ENCODE measurements at places on chromosomes 2 and 18.

DNA sequence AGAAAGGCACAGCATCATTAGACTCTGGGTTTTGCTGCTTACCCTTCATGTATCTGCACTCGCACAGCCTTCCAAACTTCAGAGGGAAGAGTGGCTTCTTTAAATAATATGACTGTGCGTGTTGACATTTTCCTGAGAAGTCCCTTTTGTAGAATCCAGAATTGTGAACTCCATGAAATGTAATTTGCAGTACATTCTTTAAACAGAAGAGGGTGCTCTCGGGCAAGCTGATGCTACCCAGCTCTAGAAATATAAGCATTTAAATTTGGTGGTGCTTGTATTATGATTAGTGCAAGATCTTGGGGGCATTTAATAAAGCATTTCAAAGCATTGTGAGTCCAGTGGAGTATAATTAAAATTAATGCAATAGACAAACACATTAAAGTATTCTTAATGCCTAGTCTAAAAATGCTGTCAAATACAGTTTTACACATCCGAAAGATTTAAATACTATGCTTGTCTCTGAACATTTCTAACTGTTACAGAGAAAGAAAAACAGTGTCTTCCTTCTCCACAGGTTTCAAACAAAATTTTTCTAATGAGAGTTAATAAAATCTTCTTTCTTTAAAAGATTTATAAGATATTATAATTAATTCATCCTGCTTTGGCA is 17.3 kb upstream of the GTF2A1L start:
- DNase-seq, result no peak

GRCh38 chr2:236571145-236571544 is 1.5 kb downstream of the ACKR3 start:
- no peak for DNase-seq

DNA sequence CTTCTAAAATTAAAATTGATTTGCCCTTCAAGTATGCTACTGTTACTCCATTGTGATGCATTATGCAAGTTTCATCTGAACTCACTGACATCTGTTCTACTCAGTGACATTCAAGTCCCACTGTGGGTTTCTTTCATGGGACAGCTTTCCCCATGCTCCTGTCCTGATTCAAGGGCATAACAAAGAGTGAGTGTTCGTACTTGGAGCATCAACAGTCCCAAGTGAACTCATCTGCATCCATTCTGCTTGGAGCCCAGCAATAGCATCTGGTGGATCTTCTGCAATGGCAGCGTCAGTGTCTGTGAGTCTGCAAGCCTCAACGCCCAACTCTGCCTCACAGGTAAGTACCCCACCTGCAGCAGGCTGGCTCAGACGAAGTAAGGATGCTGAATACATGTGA is 27.5 kb downstream of the BUB1 start:
- DNase-seq, result no peak

- no peak for DNase-seq
Observed at GRCh38 chr18:2825613-2826175, 21.1 kb upstream of the EMILIN2 start.

- DNase-seq, result no peak
Observed at GRCh38 chr18:74311000-74311399, 4.6 kb upstream of the C18orf63 start.

DNA sequence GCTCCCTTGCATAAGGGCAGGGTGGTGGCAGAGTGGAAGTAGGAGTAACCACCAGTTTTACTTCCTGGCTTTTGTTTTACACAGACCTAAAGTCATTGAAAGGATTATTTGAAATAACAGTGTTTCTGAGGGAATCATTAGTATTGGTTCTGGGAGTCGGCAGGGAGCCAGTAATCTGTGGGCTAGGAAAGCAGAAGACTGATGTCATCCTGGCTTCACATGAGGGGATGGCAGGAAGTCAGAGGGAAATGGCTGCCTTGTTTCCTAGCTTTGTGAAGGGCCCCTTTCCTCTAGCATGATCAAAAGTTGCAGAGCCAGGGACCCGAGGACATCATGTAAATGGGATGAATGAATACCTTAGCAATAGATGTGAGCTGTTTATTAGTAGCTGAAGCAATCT is 792.6 kb downstream of the CPS1 start:
- DNase-seq, result no peak

DNA sequence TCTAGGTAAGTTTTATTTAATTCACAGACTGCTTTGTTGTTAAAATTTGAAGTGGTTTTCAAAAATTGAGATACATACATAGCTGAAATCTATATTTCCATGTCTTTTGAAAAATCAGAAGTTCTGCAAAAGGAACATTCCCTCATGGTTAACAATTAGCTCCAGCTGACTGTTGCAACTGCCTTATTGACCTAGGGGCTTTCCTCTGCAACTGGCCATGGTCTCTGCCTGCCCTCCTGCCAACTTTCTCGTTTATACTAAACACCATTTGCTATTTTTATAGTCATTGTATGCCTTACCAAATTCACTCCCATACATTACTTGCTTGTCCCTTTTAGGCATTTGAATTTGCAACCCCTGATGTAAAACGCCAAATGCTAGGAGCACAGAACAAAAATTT is 107.2 kb downstream of the PID1 start:
- no peak for DNase-seq

GRCh38 chr2:23556929-23557328 is 171.9 kb downstream of the KLHL29 start:
- DNase-seq, result no peak

DNA sequence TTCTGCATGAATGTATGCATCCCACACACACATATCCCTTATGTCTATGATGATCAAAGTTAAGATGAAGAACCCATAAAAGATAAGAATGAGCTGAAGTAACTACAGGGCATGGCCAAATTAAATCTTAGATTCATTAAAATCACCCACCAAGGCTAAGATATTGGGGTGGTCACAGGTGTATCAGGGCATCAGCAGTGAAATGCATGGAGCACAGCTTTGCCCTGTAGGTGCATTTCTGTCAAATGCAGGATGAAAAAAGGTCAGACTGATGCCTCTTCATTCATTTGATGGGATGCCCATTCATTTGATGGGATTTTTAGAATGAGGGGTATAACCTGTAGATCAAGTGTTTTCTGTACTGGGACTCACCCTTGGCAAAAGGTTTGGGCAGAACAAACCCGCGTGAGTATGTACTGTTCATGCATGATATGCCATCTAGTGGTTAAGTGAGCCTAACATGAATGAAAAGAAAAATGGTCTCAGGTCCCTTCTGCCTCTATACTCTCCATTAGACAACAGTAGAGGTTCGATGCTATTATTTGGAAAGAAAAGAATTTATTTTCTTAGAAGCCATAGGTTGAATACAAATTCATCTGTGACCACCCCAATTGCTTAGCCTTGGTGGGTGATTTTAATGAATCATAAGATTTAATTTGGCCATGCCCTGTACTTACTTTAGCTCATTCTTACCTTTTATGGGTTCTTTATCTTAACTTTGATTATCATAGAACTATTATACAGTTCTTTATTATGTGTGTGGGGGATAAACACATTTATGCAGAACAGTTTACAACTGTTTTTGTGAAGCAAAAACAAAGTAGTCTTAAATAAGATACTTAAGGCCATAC is 43.2 kb upstream of the NOSTRIN start:
- DNase-seq, result no peak

GRCh38 chr2:184875911-184876310 is 277.6 kb downstream of the ZNF804A start:
- DNase-seq, result no peak

DNA sequence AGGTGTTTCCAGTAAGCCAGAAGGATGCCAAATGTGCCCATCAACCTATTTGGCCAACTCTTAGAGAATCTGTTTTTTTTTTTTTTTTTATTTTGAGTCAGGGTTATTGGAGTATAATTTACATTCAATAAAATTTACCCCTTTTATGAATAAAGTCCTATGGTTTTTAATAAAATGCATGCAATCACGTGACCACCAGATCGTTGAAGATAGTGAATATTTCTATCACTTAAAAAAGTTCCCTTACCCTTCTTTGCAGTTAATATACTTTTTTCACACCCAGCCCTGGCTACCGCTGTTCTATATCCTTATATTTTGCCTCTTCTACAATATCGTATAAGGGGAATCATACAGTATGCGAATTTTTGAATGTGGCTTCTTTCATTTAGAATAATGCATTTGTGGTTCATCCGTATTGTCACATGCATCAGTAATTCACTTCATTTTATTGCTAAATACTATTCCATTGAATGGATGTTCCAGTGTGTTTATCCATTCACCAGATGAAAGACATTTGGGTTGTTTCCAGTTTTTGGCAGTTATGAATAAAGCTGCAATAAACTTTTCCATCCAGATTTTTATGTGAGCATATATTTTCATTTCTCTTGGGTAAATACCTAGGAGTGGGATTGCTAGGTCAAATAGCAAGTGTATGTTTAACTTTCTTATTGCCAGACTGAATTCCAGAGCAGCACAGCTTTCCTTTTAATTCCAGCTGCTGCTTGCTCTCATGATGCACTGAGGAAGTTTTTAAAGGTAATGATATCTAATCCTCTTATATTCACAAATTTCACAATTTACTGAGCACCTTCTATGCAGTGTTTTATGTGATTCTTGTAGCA is 156.3 kb upstream of the NT5C1B start:
- no peak for DNase-seq

DNA sequence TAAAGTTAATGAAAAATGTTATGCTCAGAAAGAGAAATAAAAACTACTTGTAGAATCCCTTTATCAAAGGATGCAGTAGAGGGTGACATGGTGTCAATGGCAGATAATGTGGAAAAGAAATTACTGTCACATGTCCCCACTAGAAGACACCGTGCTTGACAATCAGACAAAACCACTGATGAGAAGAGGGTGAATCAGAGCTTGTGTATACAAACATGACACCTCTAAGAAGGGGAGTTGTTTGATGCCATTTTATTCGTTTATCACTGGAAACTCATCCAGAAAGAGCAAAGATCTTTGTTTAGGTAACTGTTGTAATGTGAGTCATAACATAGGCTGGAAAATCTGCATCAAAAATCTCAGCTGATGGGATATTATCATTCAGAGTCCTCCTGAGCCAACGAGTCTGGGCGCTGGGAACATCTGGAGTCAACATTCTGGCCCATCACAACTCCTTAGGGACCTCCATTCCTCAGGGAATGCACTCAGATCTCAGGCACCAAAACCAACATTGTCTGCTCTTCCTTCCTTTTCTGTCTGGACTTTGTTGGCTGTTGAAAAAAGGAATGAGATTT is 49.5 kb upstream of the RAB12 start:
- no peak for DNase-seq

GRCh38 chr18:12883372-12883683 is 709 bp downstream of the PTPN2 start:
- DNase-seq, result no peak

DNA sequence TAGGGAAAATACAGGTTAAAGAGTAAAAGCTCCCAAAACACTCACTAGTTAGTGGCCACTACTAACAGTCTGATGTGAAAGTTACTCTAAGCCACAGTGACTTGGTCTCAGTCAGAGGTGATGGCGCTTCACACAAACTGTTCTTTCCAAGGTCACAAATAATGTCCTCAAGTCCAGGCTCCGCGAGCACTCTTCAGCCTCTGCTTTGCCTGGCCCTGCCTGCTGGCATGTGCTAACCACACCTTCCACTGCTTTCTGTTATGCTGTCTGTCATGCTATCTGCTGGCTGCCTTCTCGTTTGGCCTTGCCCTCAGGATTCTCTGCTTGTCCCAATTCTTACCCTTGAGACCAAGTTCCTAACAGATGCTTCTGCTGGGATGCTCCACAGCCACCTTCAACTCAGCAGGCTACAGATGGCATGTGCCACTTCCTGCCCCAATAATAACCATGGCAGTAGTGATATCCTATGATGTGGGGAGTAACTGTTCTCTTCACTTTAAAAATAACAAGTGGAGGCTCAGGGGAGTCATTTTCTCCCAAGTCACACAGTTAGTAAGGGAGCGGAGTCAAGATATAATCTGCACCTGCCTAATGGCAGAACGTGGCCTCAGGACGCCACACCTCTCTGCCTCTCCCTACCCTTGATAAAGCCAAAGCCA is 75.7 kb downstream of the ZAP70 start:
- DNase-seq, result no peak

- no peak for DNase-seq
Observed at GRCh38 chr18:36348971-36349417, 51.5 kb downstream of the FHOD3 start.

- DNase-seq, result no peak
Observed at GRCh38 chr2:38622210-38622609, 19.5 kb upstream of the HNRNPLL start.

DNA sequence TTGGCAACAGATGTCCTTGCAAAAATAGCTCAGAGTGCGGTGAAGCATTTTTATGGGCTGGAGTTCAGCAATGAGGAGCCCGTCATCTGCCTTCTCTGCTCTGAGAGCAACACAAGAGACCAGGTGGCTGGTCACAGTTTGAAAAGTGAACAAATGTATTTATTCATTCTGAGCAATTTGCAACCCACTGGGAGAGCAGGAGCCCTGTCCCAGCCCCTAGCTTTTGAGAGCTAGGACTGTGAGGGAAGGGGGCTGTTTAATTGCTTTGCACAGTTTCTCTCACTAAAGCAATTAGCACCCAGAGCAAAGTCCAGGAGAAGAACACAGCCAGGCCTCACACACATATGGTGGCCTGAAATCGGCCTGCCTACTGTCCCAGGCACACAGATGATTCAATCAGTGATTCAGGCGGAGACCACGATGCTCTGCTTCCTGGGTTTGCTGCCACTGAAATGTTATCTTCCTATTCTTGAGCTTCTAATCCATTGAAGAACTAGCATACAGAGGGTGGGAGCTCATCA is 646.1 kb upstream of the ACVR2A start:
- DNase-seq, result no peak

GRCh38 chr2:39403311-39403710 is 33.8 kb downstream of the MAP4K3 start:
- no peak for DNase-seq

- DNase-seq, result peak; percentile 70
Observed at GRCh38 chr18:51030537-51031258, 685 bp downstream of the SMAD4 start.

- no peak for DNase-seq
Observed at GRCh38 chr2:5176764-5177163, 515.4 kb upstream of the SOX11 start.

DNA sequence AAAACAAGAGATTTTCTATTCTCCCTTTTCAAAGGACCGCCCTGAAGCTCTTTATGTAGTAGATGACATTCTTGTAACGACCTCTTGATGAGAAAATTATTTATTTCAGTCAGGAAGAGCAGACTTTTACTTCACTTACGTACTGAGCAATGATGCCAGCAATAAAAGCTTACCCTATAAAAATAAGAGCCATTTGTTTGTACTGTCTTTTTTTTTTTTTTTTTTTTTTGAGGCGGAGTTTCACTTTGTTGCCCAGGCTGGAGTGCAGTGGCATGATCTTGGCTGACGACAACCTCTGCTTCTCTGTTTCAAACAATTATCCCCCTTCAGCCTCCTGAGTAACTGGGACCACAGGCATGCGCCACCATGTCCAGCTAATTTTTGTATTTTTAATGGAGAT is 39.2 kb downstream of the CRIM1 start:
- DNase-seq, result no peak

DNA sequence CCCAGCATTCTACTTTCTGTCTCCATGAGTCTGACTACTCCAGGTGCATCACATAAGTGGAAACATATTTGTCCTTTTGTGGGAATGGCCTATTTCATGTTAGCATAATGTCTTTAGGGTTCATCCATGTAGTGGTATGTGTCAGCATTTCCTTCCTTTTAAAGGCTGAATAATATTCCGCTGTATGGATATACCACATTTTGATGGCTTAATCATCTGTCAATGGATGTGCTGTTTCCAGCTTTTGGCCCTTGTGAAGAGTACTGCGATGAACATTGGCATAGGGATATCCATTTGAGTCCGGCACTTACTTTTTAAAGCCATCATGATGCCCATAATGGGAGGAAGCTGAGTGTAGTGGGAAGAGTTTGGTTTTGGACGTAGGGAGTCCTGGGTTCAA is 6.4 kb upstream of the ITGB6 start:
- no peak for DNase-seq
